ENCODE measurements at places on chromosomes 12 and 14. TPM values are rescaled to one million over a fixed set of nuclear protein-coding genes. Genes with fewer than 3 reads are reported as not detected.

DNA sequence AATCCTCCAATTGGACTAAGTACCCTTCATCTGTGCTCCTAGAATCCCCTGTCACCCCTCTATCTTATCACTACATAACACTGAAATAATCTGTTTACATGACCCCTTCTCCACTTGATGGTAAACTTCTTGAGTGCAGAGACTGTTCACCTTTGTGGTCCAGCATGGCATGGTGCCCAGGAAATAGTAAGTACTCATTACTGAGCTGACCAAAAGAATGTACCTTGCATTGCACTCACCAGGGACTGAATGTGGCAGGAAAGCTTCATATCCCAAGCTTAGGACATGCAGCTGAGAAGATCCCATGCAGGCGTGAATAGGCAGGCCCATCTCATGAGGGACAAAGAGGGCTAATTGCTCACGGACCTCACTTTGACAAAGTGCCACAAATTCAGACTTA, 1.4 kb upstream of the GARIN2 start:
- no peak overlapping the region for H3K27ac ChIP-seq
- H3K36me3 ChIP-seq = no peaks in the 10 kb centered on the region
- no peak overlapping the region for H3K4me3 ChIP-seq

- H3K4me1 ChIP-seq = peaks cover 20% of the 10 kb centered on the region
- DNase-seq = no peak
- no peak overlapping the region for H3K4me3 ChIP-seq
- H3K36me3 ChIP-seq = no peaks in the 10 kb centered on the region
- no peak overlapping the region for H3K27ac ChIP-seq
Measured at GRCh38 chr12:49901986-49902385, 1.7 kb downstream of the FAIM2 start.

The ACVRL1 gene
- not detected for total RNA-seq

DNA sequence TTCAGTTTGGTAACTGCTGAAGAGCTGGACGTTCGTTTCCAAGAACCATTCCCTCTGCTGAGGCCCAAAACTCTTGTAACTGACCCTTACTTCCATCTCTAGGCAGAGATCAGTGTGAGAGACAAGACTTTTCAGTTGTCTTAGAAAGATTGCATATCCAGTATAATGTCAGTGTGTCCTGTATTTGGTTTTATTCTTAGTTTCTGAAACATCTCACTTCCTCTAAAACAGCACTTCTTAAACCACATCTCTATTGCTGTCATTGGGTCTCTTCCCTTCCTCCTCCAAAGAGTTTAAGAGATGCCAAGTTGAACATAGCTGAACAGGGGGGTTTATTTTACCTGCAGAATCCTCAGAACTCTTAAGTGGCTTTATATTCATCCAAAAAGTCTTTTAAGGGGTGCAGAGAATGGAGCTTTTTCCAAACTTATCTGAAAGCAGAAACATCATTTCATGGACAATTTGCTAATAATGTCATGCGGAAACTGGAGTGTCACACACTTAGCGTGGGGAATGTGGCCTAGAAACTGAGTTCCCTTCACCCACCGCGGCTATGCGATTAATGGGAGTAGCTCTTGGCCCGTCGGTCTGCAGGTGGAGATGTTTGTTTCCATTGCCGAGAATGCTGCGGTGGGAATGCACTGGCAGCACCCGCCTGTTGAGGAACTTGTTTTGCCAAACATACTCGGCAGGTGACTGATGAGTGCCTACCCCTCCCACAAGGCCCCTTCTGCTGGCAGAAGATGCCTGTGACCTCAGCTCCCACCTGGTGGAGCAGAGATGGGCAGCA, 148.2 kb downstream of the ADGRD1 start:
- no peaks in the 10 kb centered on the region for H3K27me3 ChIP-seq
- no peak overlapping the region for H3K27ac ChIP-seq
- no peak for DNase-seq
- no peaks in the 10 kb centered on the region for H3K36me3 ChIP-seq
- H3K4me3 ChIP-seq = no peak overlapping the region

DNA sequence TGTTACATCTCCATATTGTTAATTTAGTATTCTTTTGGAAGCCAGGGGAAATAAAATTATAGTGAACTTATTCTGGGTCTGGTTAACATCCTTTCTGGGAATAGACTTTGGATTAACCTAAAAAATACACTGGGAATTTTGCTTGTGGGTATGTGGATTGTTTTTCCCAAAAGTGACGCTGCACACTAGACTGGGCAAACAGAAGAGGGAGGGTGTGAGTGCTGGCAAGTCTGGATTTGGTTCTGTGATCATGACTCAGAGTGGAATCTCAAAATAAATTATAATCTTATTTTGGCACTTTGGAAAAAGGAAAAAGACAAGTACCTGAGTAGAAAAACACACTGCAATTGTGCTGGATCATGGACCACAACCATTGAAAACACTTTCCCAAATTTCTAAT, 15.2 kb upstream of the LUM start:
- no peaks in the 10 kb centered on the region for H3K27me3 ChIP-seq
- H3K27ac ChIP-seq = no peak overlapping the region
- H3K4me1 ChIP-seq = no peaks in the 10 kb centered on the region
- DNase-seq = no peak
- no peak overlapping the region for H3K4me3 ChIP-seq

DNA sequence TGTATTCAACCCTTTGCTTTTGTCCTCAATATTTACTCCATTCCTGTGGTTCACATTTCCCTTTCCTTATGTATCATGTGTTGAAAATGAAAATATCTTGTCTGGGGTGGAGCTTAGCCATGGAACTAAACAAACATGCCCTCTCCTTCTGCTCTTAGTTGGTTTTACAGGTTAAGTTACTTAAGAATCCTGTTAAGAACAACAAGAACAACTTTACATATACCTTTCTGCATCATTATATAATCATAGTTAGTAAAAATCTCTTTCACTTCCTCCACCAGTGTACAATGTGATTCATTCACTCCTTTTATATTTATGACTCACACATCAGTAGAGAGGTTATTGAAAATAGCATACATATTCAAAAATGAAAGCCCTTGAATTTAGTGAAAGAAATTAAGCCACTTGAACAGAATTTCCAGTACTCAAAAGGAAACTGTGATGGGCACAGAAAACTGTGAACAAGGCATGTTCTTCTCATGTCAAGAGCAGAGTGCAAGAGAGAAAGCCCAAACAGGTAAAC, 307.7 kb downstream of the CCDC91 start:
- no peaks in the 10 kb centered on the region for H3K27me3 ChIP-seq
- H3K4me1 ChIP-seq = peaks cover 10% of the 10 kb centered on the region
- no peak for DNase-seq
- H3K36me3 ChIP-seq = peaks cover 9% of the 10 kb centered on the region
- H3K4me3 ChIP-seq = no peak overlapping the region

DNA sequence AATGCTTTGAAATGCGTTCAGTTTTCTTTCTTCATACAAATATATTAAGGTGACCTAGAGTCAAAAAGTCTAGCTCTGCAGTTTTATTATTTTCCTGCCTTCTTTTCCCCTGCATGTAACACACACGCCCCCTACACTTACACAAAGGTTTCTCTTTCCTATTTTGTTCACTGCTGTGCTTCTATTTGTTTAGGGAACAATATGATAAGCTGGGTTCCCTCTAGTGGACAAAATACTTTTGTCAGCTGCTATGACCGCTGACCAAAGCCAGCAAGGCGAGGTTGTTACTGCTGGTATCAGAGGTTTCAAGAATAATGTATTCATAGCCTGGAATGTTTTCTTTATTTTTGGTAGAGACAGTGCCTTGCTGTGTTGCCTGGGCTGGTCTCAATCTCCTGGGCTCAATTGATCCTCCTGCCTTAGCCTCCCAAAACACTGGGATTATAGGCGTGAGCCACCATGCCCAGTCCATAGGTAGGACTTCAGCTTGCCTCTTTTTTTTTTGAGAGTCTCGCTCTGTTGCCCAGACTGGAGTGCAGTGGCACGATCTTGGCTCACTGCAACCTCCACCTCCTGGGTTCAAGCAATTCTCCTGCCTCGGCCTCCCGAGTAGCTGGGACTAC, 33.4 kb downstream of the FNTB start:
- no peak overlapping the region for H3K4me3 ChIP-seq
- H3K36me3 ChIP-seq = peaks cover 17% of the 10 kb centered on the region
- no peaks in the 10 kb centered on the region for H3K27me3 ChIP-seq
- DNase-seq = no peak
- no peaks in the 10 kb centered on the region for H3K4me1 ChIP-seq

- no peaks in the 10 kb centered on the region for H3K36me3 ChIP-seq
- H3K4me3 ChIP-seq = peak overlapping the region; percentile 69
- H3K27me3 ChIP-seq = peaks cover 47% of the 10 kb centered on the region
Measured at GRCh38 chr12:12265571-12266388, 1.1 kb downstream of the LRP6 start.

DNA sequence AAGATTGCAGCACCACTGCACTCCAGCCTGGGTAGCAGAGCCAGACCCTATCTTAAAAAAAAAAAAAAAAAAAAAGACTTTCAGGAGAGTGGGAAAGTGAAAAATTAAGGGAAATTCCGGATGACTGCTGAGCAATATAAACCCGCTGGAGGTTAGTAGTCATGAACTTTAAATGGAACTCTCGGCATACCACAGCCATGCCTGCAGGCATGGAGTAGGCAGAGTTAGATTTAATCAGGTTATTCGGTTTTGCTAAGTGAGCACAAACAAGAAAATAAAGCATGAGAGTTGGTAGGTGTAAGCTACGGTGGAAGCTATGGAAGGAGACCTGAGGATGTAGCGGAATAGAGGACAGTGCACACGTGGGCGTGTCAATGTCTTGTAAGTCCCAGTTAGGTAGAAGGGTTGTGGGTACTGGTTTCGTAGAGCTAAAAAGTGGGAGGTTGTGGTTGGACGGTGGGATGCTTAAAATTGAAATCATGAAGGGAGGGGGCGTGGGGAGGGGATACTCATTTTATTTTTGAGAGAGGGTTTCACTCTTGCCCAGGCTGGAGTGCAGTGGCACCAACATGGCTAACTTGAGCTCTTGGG, 11.8 kb upstream of the TUBA1C start:
- H3K27ac ChIP-seq = no peak overlapping the region
- H3K4me1 ChIP-seq = peaks cover 6% of the 10 kb centered on the region
- no peak overlapping the region for H3K4me3 ChIP-seq
- no peaks in the 10 kb centered on the region for H3K27me3 ChIP-seq

GRCh38 chr12:70920891-70921290, 353 bp upstream of the PTPRR start:
- H3K27ac ChIP-seq = no peak overlapping the region
- H3K36me3 ChIP-seq = no peaks in the 10 kb centered on the region
- no peak overlapping the region for H3K4me3 ChIP-seq

GRCh38 chr14:54169254-54169924, 212.8 kb upstream of the BMP4 start:
- H3K4me3 ChIP-seq = no peak overlapping the region
- no peaks in the 10 kb centered on the region for H3K4me1 ChIP-seq
- H3K27me3 ChIP-seq = peaks cover 26% of the 10 kb centered on the region

GRCh38 chr14:105058521-105059034, 6.7 kb downstream of the GPR132 start:
- no peak for DNase-seq
- peak overlapping the region; percentile 53 for H3K27ac ChIP-seq
- H3K36me3 ChIP-seq = peaks cover 57% of the 10 kb centered on the region
- H3K4me3 ChIP-seq = no peak overlapping the region

The MUCL1 gene
- not detected for total RNA-seq

DNA sequence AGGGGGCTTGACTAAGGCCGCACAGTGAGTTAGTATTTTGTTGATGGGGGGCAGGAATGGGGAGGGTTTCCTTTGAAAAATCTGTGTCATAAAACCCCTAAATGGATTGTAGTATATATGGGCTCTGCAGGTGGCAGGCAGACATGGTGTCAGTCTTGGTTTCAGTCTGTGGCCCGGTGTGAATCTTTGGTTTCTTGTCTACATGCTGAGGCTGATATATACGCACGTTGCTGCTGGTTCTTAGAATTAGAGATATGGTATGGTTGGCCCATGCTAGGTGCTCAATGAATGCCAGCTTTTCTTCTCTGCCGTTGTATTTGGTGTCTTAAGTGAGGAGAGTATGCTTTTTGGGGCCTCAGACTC, 73.1 kb downstream of the TSPAN9 start:
- no peaks in the 10 kb centered on the region for H3K4me1 ChIP-seq
- DNase-seq = no peak
- no peaks in the 10 kb centered on the region for H3K36me3 ChIP-seq
- peaks cover 18% of the 10 kb centered on the region for H3K27me3 ChIP-seq
- no peak overlapping the region for H3K4me3 ChIP-seq
